Posterior cingulate gyrus (tissue), 11 donors: ENCODE measurements at places on chromosomes 4 and X.

GRCh38 chrX:114619874-114620273 is 36.0 kb downstream of the HTR2C start:
- DNase-seq, result no peak

- no peak for DNase-seq
These were observed 585 bp upstream of the SEC24D start for GRCh38 chr4:118836301-118837120.

- no peak for DNase-seq
These were observed 34.5 kb upstream of the SCRG1 start for GRCh38 chr4:173433447-173433846.

DNA sequence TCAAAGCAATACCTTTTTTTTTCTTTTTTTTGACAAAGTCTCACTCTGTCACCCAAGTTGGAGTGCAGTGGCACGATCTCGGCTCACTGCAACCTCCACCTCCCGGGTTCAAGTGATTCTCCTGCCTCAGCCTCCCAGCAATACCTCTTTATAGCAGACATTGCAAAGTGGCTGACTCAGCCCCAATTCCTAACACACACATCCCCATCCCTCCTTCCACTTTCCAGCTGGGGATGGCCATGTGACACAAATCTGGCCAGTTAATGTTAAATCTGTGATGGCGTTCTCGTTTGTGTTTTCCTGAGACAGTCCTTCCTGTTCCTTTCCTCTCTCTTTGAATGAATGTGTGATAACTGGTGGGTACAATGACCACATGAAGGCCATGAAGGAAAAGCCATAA is 276.2 kb upstream of the KLF3 start:
- DNase-seq, result no peak

DNA sequence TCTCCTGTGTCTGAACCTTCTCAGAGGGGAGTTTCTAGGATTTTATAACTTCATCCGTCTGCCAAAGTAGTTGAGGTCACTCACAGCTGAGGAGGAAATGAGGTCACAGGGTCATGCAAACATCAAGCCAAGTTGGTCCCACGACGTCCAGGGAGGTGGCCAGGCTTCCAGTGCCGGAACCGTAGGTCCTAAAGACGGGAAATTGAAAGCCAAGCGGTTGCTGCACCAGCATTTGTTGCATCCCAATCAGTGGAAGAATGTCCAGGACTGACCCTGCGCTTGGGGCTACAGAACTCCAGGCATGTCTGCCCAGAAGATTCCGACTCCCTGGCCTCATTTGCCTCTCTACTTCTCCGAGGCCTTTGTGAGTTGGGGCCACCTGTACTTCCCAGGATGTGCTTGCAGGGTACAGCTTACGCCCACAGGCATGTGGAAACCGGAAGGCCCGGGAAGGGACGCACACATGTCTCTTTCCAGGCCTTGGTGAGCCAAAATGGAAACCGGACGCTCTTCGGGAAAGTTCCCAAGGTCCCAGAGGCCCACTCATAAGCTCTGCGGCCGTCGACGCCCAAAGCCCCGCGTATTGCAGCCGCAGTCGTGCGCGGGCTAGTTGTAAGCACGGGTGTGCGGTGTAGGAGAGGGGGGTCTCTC is 9.3 kb downstream of the PRDM8 start:
- peak; percentile 80 for DNase-seq
